K562 (cell line): ENCODE measurements at places on chromosomes 6 and 20. TPM values are rescaled to one million over a fixed set of nuclear protein-coding genes. Genes with fewer than 3 reads are reported as not detected.

BLCAP gene
- polyA plus RNA-seq: 37.1 and 38.9 TPM in 2 replicates

GRCh38 chr6:136737871-136738691 is 54.2 kb downstream of the MAP3K5 start:
- DNase-seq: no peak

GRCh38 chr6:36730424-36731380 is 33.1 kb downstream of the RAB44 start:
- DNase-seq: no peak

- no peak for DNase-seq
These were observed 36.6 kb upstream of the GFOD1 start for GRCh38 chr6:13523826-13524622.

RIMS1 gene
- not detected in 2 replicates for polyA plus RNA-seq

GSTA2 gene
- polyA plus RNA-seq: 0.08 and 0.13 TPM in 2 replicates

DNA sequence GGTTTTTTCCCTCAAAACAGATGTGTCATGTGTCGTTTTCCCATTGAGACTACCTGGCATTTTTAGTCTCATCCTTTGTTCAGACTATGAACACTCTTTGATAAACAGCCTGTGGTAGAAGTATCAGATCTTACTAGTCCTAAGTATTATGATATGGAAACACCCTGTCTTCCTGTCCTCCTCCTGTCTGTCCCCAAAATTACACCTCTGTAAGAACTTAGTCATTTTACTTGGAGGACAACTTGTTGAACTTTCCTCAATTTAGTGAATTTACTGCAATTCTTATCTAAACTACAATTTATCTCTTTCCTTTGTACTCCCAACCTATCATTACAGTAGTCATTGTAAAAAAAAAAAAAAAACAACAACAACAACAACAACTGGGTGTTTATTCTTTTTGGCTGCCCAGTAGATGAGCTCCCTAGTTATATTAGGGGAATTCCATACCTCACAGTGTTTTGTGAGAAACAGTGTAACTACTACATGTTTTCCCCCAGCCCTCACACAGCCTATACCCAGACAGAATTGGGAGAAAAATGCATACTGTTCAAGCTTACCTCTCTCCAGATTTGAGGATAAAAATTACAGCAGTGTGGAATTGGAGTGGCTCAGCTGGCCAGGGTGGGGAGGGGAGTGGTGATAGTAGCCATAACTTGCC is 18.5 kb upstream of the ERVFRD-1 start:
- DNase-seq: no peak

GRCh38 chr6:152575621-152576150 is 61.5 kb downstream of the SYNE1 start:
- no peak for DNase-seq

DNA sequence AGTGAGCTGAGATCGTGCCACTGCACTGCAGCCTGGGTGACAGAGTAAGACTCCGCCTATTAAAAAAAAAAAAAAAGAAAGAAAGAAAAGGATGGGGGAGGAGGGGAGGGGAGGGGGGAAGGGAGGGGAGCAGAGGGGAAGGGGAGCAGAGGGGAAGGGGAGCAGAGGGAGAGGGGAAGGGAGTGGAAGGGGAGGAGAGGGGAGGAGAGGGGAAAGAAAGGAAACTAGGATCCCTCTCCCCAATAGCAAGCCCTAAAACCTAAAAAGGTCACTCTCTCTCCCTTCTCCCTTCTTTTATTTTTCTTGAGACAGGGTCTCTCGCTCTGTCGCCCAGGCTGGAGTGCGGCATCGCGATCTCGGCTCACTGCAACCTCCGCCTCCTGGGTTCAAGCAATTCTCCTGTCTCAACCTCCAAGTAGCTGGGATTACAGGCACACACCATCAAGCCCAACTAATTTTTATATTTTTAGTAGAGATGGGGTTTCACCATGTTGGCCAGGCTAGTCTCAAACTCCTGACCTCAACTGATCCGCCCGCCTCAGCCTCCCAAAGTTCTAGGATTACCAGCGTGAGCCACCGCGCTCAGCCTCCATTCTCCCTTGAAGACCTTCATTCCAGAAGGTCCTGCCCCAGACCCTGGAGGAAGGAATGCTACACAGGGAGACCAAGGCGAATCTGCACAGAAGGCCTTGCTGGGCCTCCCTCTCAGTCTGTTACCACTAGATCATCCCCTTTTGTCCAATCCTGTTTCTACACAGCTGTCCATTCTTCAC is 45.8 kb upstream of the PIM1 start:
- no peak for DNase-seq
